Activated CD4-positive, alpha-beta T cell treated with anti-CD3 and anti-CD28 coated beads for 24 hours (primary cell): ENCODE measurements at places on chromosomes 6 and 20.

- no peak for DNase-seq
These were observed 86.4 kb downstream of the ATXN1 start for GRCh38 chr6:16674801-16675392.

GRCh38 chr6:166253778-166254204 is 54.4 kb downstream of the PRR18 start:
- DNase-seq = no peak

- no peak for DNase-seq
These were observed 279.7 kb downstream of the CDC5L start for GRCh38 chr6:44667226-44667625.

GRCh38 chr6:168186438-168186837 is 107.4 kb upstream of the FRMD1 start:
- DNase-seq = no peak

DNA sequence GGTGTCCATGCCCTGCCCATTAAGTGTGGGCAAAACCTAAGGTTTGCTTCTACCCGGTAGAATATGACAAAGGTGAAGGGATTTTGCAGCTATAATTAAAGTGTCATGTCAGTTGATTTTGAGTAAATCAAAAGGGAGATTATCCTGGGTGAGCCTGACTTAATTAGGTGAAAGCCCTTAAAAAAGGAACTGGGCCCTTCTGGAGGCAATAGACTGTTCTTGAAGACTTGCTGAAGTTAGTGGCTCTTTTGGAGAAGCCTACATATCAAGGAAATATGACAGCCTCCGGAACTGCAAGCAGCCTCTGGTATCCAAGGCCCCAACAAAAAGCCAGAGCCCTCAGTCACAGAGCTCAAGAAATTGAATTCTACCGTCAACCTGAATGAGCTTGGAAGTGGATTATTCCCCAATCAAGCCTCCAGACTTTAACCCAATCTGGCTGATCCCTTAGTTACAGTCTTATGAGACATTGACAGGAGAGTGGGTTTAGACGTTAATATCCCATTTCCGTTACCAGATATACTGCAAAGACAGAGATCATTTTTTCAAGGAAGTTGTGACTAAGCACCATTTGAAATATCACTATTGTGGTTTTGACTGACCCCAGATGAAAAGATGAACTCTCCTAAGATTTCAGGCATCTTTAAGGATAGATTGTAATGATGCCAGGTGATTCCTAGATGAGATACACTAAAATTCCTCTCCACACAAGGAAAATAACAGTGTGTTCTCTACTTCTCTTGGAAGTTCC is 303.4 kb downstream of the PLCB1 start:
- DNase-seq = no peak

- DNase-seq = no peak
These were observed 845.9 kb downstream of the EYS start for GRCh38 chr6:64861039-64861651.

GRCh38 chr6:79257381-79258205 is 23.1 kb upstream of the HMGN3 start:
- DNase-seq = no peak

DNA sequence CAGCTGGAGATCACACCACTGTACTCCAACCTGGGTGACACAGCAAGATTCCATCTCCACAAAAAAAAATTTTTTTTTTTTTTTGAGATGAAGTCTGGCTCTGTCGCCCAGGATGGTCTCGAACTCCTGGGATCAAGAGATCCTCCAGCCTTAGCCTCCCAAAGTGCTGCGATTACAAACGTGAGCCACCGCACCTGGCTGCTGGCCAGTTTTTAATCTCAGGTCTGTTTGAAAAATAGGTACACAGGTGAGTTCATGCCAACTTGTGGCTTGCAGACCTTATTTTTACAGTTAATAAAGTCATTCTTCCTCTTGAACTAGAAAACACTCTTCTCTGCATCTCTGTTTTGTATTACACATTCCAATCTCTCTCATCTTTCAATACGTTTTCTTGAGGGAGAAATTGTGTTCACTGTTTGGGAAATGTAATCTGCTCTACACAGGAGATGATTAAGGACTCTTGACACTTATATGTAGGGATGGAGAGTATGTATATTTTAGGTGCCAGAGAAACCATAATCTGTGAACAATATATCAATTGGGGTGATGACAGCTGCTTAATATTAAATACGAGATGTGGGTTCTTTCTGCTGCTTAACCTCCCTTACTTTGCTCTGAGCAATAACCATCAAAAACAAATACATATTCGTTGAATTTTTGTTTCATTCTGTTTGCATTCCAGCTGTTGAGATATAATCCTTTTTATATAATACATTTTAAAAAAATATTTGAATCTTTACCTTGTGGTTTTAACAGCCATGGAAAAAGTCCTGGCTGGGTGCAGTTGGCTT is 17.7 kb upstream of the RIPOR3 start:
- DNase-seq = no peak

- DNase-seq = no peak
These were observed 2.1 kb downstream of the CDS2 start for GRCh38 chr20:5128886-5129285.

DNA sequence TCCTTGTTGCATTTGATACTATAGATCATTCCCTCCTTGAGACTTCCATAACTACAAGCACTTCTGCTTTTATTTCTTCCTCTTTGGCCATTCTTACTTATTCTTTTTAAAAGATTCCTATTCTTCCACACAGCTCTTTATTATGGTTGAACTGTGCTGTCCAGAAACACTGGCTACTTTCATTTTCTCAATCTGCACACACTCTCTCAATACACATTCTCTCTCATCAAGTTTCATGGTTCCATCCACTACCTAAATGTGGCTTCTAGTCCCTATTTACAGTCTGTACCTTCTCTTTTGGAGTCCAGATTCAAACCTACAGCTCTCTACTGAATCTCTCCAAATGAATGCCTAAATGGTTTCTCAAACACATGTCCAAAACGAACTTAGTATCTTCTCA is 214.3 kb upstream of the RSPO3 start:
- no peak for DNase-seq

GRCh38 chr6:64969139-64969538 is 737.9 kb downstream of the EYS start:
- no peak for DNase-seq

DNA sequence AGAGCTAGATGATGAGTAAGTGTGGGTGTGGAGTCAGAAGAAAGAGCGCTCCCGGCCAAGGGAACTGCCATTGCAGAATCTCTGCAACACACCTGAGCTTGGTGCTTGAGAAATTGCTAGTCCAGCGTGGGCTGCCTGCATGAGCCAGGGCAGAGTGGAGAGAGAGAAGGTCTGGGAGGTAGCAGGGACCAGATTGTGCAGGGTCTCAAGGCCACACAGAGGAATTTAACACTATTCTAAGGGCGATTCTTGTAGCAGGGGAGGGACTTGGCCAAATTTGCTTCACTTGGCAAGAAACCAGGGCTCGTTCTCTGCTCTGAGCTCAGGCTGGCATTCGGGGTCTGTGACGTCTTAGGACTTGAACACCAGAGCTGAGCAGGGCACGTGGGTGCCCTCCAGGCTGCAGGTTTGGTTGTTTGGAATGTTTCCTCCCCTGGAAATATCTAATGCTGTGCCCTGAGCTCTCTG is 53.5 kb downstream of the BCAS4 start:
- DNase-seq = no peak

- no peak for DNase-seq
These were observed 109.9 kb downstream of the SLC24A3 start for GRCh38 chr20:19322061-19322985.

- no peak for DNase-seq
These were observed 55.2 kb downstream of the PIGU start for GRCh38 chr20:34621383-34622367.

GRCh38 chr6:154230910-154231595 is 125.5 kb downstream of the IPCEF1 start:
- no peak for DNase-seq

DNA sequence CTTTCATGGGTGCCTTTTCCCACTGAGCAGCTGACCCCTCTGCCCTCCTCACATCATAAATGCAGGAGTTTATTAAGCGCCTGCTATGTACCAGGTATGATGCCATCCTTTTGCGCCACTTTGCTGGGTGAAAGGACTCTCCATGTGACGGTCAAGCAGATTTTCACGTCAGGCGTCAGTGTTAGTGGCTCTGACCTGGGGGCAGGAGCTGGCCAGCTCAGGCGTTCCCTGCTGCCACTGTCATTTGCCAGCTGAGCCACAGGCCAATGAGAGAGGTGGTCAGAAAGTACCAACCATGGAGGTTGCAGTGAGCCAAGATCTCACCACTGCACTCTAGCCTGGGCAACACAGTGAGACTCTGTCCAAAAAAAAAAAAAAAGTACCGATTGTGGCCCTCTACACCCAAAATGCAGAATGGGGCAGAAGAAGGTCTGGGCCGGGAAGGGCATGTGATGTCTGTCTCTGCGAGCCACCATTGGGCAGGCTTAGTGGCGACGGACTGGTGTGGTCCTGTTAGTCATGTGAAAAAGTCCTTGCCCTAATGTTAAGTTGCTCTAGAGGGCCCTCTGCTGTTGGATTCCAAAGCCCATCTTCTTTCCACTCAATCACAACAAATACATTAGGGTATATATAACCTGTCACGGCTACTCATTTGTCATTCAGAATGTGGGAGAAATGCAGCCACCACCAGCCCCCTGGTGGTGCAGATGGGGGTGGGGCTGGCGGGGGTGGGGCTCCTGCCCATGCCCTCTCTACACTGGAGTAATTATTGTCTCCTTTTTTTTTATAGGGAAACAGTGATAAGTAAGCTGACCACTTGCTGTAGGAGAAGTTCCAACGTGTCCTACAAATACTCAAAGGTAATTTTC is 18.4 kb upstream of the SLC22A1 start:
- no peak for DNase-seq

DNA sequence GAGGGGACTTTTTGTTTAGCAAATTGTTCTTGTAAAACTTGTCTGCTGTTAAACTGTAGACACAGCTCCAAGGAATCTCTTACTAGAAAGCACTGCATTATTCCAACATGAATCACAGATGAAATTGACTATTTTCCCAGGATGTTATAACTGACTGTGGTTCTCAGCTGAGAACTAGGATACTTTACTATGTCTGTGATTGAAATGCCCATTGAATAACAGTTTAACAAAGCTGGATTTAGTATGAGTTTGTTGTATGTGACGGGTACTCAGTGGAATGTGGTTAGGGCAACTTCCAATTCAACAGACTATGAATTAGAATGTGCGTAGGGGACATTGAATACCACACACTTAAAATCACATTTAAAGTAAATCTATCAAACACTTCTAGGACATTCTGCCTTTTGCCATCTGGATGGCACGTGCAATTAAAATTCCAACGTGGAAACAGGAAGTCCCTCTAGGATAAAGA is 193.4 kb upstream of the PREP start:
- no peak for DNase-seq

- no peak for DNase-seq
These were observed 363.8 kb downstream of the RNGTT start for GRCh38 chr6:88599571-88599970.

GRCh38 chr6:43718387-43719105 is 31.0 kb upstream of the MRPS18A start:
- no peak for DNase-seq

- DNase-seq = no peak
These were observed 38.2 kb downstream of the MDFI start for GRCh38 chr6:41676431-41676830.
